Thyroid gland (tissue), 4 donors: ENCODE measurements at places on chromosomes 1 and 21. TPM values are rescaled to one million over a fixed set of nuclear protein-coding genes. Genes with fewer than 3 reads are reported as not detected.

KRTAP15-1 gene
- total RNA-seq = not detected

FTCD gene
- not detected for total RNA-seq

DNA sequence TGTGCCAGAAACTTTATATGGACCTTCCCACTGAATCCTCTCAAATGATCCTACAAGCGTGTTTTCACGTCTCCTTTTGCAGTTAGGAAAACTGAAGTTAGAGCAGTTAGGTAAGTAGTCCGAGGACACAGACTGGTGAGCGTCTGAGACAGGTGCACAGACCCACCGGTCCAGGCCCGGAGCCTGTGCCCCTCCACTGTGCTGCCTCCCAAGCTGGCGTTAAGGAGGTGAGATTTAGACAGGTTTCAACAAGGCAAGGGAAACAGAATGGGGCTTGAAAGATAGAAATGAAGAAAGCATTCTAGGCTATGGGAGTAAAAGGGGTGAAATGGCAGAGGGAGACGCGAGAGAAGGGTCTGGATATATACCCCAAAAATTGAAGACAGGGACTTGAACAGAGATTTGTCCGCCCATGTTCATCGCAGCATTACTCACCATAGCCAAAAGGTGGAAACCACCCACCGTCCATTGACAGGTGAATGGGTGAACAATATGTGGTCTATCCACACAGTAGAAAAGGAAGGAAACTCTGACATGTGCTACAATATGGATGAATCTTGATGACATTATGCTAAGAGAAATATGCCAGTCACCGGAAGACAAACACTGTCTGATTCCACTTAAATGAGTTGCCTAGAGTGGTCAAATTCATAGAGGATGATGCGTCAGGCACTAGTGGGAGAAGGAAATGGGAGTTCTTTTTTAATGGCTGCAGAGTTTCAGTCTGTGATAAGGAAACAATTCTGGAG lies 15.7 kb upstream of the PKP1 start:
- no peak overlapping the region for H3K4me3 ChIP-seq
- no peaks in the 10 kb centered on the region for H3K36me3 ChIP-seq
- no peaks in the 10 kb centered on the region for H3K27me3 ChIP-seq
- DNase-seq = no peak
- H3K27ac ChIP-seq = no peak overlapping the region
- peaks cover 8% of the 10 kb centered on the region for H3K4me1 ChIP-seq

DNA sequence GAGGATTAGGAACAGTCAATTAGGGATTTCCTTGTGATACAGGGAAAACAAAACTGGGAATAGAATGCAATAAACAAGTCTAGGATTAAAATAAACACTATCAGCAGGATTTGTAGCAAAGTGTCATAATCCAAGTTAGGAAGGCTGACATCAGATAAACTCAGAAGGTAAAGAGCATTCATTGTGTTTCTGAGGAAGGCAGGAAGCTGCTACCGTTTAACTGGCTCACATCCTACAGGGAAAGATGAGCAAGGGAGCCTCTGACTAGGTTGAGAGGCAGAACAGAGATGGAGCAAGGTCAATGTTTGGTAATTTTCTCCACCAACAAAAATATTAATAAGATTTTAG lies 124.7 kb downstream of the POU2F1 start:
- no peak overlapping the region for H3K27ac ChIP-seq
- no peaks in the 10 kb centered on the region for H3K4me1 ChIP-seq
- H3K27me3 ChIP-seq = no peaks in the 10 kb centered on the region
- H3K4me3 ChIP-seq = no peak overlapping the region
- H3K36me3 ChIP-seq = no peaks in the 10 kb centered on the region

TRAF3IP3 gene
- 2.1 TPM for total RNA-seq

CA6 gene
- not detected for total RNA-seq

DNA sequence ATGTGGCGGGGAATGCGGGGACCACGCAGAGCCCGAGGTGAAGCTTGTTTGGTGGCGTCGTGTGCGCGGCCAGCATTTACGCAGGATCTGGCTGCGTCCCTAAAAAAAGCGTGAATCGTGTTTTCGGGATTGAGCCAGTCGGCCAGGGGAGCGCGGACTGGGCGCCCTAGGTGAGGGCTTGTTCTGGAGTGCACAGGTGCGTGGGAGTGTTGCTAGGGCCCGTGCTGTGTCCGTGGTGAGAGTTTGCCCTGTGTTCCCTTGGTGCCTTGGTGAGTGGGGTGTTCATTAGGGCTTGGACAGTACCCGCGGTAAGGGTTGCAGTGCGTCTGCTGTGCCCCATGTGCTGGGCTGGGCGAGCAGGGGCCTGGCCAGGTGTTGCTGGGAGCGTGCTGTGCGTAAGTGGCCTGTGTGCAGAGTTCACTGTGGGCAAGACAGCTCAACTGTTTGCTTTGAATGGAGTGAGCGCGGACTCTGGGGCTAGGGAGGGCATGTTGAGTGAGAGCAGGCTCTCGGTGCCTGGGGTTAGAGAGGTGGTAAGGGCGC lies 673 bp downstream of the CD46 start:
- H3K36me3 ChIP-seq = peaks cover 5% of the 10 kb centered on the region
- DNase-seq = peak; percentile 63
- H3K4me3 ChIP-seq = peak overlapping the region; percentile 57
- peaks cover 56% of the 10 kb centered on the region for H3K4me1 ChIP-seq
- no peaks in the 10 kb centered on the region for H3K27me3 ChIP-seq

DNA sequence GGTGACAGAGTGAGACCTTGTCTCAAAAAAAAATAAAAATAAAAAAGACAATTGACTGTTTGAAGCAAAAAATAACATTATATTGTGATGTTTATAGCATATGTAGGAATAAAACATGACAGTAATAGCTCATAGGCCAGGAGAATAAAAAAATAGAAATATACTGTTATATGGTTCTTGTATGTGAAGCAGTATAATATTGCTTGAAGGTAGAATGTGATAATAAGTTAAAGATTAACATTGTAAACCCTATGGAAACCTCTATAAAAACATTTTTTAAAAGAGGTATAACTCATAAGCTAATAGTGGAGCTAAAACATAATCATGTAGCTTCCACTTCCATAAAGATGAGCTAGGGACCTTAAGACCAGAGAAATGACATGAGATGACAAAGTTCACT lies 23.5 kb downstream of the GJA4 start:
- no peak for DNase-seq
- no peak overlapping the region for H3K27ac ChIP-seq
- H3K27me3 ChIP-seq = no peaks in the 10 kb centered on the region
- peaks cover 8% of the 10 kb centered on the region for H3K4me1 ChIP-seq
- H3K36me3 ChIP-seq = no peaks in the 10 kb centered on the region
- no peak overlapping the region for H3K4me3 ChIP-seq
